ENCODE measurements at places on chromosomes 4 and X.

GRCh38 chr4:67762086-67762485 is 7.9 kb upstream of the GNRHR start:
- peak; percentile 65 for ATAC-seq

DNA sequence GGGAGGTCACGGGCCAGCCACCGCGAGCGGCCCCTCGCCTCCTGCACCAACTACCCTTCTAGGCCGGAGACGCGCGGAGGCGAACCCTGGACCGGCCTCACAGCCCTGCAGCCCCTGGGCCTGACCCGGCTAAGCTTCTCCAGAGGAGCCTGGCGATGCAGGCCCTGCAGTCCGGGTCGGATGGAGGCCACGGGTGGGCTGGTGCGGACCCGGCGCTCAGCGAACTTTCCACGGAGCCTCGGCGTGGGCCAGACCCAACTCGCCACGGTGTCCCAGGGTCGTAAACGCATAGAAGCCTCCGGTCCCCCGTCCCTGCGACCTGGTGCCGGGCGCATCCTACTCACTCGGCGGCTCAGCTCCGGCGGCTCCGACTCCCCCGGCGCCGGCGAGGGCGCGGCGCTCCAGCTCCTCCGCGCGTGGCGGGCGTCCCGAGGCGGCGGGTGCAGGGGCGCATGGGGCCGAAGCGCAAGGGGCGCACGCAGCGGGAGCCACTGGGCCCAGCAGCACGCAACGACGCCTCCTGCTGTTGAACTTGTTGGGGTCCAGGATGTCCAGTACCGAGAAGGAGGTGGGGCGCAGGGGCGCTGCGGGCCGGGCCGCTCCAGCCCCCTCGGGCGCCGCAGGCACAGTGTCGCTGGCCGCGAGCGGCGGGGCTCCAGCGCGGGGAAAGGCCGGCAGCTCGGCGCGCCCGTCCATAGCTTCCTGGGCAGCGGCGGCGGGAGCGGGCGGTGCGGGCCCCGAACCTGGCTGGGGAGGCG is 427 bp downstream of the NKX1-1 start:
- no peak for ATAC-seq

- peak; percentile 7 for ATAC-seq
Measured at GRCh38 chr4:102560571-102561341, 59.6 kb downstream of the NFKB1 start.

- ATAC-seq, result no peak
Measured at GRCh38 chrX:13404364-13404763, 84.5 kb upstream of the ATXN3L start.

DNA sequence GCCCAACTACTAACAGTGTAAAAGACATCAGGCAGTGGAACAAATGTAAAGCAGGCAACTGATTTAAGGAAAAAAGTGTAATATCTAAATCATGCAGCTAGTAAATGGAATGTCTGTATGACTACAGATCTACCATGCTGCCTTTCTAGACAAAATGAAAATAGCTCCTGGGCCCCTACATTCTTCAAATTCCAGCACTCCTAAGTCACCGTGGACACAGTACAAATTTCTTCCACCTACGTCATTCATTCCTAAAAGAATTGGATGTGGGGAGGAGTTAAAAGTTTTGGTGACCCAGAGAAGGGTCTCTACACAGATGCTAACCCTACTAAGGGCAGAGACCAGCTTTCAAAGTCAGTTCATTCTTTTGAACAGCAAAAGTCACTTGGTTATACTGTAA is 137.2 kb upstream of the ARHGEF9 start:
- no peak for ATAC-seq

DNA sequence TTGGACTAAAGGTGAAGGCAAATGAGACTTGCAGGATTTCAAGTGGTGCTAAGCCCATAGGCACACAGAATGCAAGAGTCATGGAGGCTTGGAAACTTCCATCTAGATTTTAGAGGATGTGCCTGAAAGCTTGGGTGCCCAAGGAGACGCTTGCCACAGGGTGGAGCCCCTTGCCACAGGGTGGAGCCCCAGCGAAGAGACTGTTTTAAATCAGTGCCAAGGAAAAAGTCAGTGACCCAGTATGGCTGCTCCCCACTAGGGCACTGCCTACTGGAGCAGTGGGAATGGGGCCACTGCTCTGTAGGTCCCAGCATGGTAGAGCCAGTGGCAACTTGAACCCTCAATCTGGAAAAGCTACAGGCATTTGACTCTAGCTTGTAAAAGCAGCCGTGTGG is 794.2 kb upstream of the LCORL start:
- ATAC-seq, result no peak

DNA sequence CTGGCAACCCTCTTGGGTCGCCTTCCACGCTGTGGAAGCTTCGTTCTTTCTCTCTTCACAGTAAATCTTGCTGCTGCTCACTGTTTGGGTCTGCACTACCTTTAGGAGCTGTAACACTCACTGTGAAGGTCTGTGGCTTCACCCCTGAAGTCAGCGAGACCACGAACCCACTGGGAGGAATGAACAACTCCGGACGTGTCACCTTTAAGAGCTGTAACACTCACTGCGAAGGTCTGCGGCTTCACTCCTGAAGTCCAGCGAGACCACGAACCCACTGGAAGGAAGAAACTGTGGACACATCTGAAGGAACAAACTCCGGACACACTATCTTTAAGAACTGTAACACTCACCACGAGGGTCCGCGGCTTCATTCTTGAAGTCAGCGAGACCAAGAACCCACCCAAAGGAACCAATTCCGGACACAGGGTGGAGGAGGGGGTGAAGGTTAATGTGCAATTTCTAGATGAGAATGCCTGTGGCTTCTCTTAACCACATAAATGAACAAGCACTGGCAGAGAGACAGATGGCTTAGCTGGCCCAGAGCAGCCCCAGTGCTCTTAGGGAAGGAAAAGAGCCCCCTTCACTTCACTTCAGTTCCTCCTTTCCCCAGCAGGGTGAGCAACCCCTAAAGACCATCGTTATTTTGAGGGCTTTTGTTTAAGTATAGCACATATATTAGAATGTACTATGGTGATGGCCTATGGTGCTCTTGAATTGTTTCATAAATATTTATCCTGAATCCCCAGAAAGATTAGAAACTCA is 73.0 kb downstream of the LUZP4 start:
- no peak for ATAC-seq

GRCh38 chr4:40858962-40859361 is 109.2 kb downstream of the NSUN7 start:
- no peak for ATAC-seq

DNA sequence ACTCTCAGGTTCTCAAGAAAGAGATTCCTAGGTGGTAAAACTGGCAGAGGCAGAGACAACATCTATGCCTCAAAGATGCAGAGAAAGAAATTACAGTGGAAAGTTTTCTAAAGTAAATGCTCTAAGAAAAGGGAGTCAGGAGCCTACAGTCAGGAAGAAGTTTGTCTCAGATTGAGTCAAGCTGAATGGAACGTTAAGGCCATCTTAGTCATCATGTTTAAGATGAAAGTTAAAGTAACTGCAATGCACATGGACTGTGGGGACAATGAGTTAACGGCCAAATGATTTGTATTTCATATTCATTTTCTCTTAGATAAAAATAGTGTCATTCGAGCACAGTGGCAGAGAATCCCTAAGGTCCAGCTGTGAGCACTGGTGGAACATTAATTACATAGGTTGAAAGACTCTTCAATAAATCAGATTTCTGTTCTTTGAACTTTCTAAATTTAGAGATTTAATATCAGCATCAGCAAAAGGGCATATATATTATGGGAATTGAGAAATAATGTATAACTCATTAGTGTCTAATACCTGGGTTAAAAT is 384.6 kb downstream of the DTHD1 start:
- ATAC-seq, result no peak

- ATAC-seq, result no peak
Measured at GRCh38 chrX:105267167-105267566, 46.7 kb upstream of the TEX13A start.

- no peak for ATAC-seq
Measured at GRCh38 chrX:119186763-119187162, 49.3 kb upstream of the PGRMC1 start.

All from activated T-helper 17 cell treated with anti-CD3 and anti-CD28 coated beads, Interleukin-2, amount 50 U/mL, for 72 hours (primary cell).